T-helper 2 cell (primary cell): ENCODE measurements at places on chromosomes 2 and 18.

GRCh38 chr18:48230467-48231113 is 178.6 kb downstream of the ZBTB7C start:
- DNase-seq, result no peak

GRCh38 chr18:55790296-55790695 is 202.3 kb upstream of the TCF4 start:
- no peak for DNase-seq

GRCh38 chr2:204726831-204727230 is 181.6 kb downstream of the PARD3B start:
- DNase-seq, result no peak

DNA sequence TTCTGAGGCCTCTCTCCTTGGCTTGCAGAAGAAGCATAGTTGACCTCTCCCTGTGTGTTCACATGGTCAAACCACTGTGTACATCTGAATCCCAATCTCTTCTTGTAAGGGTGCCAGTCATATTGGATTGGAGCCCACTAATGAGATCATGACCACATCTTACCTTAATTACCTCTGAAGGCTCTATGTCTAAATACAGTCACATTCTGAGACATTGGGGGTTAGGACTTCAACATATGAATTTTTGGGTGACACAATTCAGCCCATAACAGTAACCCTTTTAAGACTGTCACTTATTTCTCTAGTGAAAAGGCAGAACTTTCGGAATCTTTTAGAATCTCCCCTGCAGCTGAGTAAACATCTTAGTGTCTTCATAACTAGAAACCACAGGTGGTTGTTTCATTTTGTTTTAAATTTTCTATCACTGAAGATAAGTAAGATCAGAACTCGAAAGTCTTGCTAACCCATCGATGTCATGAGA is 33.3 kb downstream of the BMP10 start:
- no peak for DNase-seq

DNA sequence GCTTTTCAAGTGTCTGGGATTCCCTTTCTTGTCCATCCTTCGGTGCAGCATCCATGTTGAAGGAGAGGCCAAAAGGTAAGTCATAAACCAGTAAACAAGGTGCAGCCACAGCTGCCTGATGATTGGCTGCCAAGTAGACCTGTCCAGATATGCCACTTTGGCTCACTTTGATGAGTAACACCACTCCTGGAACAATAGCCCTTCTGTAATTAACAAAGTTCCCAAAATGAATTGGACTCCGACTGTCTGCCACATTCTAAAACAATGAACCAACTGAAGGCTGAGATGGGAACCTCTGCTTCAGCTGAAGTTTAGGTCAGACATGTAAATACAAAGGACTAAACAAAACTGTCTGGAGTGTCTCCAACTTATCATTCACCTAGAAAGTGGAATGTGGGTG is 82.2 kb upstream of the LGALSL start:
- no peak for DNase-seq

GRCh38 chr2:96947949-96948833 is 38.2 kb downstream of the FAM178B start:
- no peak for DNase-seq

- DNase-seq, result no peak
Observed at GRCh38 chr2:183063083-183063482, 15.5 kb upstream of the DUSP19 start.

GRCh38 chr2:25623361-25623760 is 50.0 kb downstream of the DTNB start:
- DNase-seq, result no peak

GRCh38 chr2:71611247-71611646 is 157.9 kb downstream of the DYSF start:
- DNase-seq, result no peak

DNA sequence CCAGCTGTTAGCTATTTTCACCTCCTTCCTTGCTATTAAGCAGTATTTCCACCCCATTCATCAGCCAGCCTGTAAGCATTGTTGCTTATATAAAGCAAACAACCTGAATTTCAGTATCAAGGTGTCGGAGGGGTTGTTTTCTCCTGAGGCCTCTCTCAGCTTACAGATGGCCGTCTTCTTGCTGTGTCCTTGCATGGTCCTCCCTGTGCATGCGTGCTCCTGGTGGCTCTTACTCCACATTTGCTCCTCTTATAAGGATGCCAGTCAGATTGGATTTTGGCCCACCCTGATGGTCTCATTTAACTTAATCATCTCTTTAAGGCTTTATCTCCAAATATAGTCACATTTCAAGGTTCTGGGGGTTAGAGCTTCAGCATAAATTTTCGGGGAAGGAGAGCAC is 2.6 kb downstream of the MAIP1 start:
- DNase-seq, result no peak

DNA sequence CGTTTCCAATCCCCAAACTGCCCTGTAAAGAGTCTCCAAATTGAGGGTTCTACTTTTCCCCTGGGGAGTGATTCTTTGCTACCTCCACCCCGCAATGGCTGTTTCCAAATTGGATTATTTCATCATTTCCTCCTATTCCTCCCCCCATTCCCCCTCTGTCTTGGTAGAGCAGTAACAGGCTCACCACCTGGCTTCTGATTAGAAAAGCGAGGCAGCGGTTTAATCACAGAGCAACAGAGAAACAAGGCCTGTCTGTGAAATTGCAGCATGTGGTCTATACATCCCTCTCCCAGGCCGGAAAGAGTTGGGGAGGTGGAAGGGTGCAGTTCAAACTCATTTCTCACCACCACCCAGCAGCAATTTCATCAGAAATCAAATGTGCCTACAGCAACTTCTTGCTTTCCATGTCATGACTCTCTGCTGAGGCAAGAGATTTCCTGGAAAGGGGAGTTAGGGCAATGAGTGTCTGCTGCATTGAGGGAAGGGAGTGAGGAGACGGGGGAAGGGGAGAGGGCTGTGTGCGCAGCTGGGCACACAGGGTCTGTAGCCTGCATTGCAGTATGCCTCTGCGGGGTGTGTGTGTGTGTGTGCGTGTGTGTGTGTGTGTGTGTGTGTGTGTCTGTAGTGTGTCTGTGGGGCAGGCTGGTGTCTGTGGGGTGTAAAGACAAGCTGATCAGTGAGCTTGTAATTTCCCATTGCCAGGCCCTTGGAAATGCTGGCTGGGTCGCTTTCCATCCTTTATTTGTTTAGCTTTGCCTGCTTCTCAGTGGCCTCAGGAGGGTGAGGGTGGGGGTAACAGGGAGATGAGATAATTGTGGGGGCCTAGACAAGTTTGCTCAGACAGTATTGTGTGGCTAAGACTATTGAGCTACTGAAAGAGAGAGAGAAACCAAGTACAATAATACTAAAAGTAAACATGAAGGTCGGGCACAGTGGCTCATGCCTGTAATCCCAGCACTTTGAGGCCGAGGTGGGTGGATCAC is 13.5 kb upstream of the IGFBP2 start:
- no peak for DNase-seq

- no peak for DNase-seq
Observed at GRCh38 chr2:157264099-157264498, 6.6 kb downstream of the GALNT5 start.

- DNase-seq, result no peak
Observed at GRCh38 chr18:77208964-77209363, 40.7 kb upstream of the GALR1 start.

DNA sequence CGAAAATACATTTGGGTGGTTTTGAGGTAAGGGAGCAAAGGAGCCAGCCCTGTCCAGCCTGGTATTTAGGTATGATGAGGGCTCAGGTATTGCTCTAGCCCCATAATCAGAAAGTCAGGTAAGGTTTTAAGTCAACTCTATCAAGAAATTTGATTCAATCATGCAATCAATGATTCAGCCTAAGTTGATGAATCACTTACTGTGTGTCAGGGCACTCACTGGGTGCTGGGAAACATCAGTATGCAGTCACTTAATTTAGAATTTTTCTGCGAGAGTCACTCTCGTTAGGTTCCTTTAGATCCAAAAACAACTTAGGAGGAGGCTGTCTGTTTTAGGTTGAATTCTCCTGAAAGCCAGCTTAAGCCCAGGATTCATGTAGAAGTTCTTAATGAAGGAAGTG is 17.7 kb upstream of the SERPINB2 start:
- DNase-seq, result no peak

DNA sequence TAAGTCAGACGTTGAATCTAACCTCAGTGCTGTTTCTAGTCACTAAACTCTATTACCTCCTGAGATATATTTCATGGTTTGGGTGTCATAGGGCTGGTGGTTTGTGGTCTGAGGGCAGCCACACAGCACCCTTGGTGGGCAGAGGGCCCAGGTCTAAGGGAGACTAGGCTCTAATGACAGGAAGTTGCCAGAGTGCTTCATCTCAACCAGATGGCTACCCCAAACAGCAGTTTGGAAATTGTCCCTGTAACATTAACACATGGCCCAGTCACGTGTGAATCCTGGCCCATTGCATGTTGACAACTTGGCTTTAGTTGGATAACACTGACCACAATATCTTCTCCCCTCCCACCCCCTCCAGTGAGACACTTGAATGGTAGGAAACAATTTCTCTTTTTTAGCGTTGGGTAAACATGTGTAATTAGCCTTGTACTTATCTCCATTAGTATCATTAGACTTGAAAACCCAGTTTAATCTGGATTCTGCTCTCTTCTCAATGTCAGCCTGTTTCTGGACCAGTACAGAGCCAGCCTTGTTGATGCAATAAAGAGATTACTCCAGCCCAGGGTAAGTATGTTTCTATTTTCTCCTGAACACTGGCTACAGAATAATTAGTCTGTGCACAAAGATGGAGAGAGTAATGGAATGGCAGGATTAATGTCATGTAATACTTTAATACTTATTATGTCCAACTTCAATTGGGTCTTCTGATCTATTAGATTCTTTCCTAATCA is 187.8 kb upstream of the SIX3 start:
- DNase-seq, result no peak

DNA sequence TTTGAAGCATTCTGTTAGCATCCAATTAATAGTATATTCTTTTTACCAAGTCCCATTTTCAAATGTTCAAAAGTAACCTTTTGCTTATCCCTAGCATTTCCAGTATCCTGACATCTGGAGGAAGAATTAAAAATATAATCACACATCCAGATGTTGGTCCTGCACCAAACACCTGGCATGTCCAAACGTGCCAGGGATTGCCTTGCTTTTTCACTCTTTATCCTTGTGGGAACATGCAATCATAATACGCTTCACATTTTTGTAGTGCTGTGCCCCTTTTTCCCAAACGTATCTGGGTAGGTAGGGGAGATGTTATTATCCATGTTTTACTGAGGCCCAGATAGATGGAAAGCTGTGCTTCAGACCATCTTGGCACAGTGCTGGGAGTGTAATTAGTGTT is 133.0 kb downstream of the TPGS2 start:
- no peak for DNase-seq

DNA sequence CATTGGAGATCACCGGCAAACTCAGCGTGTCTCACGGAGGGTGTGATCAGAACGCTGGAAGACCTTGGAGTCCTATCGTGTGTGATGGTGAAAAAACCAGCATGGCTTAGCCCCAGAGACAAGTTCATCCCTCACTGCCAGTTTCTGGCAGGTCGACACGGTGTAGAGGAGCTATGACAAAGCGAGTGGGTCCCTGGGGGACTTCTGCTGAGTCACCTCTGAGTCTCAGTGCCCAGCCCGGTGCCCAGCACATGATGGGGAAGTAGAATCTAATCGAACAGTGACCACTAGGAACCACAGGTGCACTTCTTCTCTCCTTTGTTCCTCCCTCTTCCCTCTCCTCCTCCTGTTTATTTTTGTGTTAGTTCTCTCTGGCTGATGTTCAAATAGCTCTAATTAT is 45.9 kb upstream of the KCNF1 start:
- DNase-seq, result no peak

- DNase-seq, result no peak
Observed at GRCh38 chr2:74872389-74872836, 38.5 kb downstream of the HK2 start.

DNA sequence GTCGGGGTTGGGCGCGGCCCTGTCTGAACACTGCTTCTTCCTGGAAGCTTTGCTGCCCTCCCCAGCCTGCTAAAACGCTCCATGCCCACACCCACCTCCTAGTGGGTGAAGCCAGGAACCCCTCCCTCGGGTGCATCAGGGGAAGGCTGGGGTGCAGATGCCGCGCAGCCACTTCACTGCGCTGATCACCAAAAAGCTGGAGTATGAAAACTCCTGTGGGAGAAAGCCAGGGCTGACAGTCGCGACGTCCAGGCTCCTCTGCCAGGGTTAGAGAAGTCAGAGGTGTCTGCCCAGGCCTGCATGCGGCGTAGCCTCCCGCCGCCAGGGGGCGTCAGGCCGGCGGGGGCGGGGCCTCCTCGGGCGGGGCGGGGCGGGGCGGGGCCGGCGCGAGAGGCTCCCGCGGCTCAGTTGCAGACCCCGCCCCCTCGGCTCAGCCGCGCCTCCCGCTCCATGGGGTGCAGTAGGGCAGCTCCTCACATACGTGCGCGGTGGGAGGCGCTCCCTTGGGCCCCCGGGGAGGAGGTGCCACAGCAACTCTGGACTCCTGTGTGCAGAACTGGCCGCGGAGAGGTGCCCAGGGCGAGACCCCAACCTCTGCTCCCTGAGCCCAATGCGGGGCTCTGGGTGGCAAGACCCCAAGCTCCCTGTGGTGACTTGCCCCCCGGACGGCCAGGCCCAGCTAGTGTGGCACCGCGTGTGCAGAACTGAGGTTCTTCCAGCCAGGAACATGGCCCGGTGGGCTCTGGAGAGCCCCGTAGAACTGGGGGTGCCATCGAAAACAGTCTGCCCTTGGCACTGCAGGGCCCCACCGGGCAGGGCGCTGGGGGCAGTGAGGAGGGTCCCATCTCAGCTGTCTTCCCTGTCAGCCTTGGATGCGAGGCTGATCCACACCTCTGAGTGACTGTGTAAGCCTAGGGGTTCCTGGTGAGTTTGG is 1.8 kb upstream of the RNPEPL1 start:
- DNase-seq, result peak; percentile 95

DNA sequence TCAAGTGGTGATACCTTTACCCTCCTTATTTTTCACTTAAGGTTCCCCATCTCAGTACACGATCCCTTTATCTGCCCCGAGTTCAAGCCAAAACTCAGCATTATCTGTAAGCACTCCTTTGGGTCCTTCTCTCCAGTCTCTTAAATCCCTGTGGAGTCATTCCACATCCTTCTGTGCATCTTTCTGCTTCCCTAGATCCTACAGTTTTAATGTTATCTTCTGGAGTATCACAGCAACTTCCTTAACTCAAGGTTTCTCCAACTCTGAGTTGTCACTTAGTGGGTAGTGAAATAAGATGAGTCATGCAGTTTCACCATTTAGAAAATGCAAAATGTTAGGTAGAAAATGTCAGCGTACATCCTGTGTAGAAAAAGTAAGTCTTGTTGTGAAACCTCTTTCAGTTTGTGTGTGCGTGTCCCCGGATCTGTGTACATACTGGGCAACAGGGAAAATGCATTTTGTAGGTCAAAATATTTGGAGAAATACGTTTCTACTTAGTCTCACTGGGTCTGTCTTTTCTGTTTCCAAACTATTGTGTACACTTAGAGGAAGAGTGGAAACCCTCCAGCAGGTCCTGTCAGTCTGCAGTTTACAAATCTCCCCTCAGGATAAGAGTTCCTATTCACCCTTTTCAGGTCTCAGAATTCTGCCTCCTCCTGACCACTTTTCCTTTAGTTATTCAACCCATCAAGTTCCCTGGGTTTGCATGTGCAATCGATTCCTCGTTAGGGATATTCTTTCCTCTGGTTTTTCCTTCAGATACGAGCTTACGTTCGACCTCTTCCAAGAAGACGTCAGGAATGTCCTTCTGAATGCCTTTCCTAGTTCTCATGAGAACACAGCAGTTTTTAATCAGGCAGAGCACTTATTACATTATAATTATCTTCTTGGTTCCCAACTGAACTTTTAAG is 154.8 kb downstream of the TGIF1 start:
- DNase-seq, result no peak

- no peak for DNase-seq
Observed at GRCh38 chr2:110655701-110656100, 22.2 kb downstream of the BUB1 start.
